ENCODE measurements at places on chromosomes 7 and 10. TPM values are rescaled to one million over a fixed set of nuclear protein-coding genes. Genes with fewer than 3 reads are reported as not detected.

Gene MRC1
- not detected for total RNA-seq

DNA sequence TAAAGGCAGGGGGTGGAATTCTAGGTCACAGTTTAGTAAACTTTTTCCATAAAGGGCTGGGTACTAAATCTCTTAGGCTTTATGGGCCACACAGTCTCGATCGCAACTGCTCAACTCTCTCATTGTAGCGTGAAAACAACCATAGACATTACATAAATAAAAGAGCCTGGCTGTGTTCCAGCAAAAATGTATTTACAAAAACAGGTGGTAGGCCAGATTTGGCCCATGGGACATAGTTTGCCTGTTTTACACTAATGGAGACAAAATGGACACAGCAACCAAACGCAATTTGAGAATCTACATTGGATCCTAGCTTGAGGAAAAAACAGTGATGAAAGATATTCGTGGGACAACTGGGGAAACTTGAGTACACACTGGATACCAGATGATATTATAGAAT lies 23.2 kb upstream of the MALSU1 start:
- no peak for DNase-seq

GRCh38 chr7:24668927-24669635 lies 88.2 kb downstream of the GSDME start:
- DNase-seq: no peak

DNA sequence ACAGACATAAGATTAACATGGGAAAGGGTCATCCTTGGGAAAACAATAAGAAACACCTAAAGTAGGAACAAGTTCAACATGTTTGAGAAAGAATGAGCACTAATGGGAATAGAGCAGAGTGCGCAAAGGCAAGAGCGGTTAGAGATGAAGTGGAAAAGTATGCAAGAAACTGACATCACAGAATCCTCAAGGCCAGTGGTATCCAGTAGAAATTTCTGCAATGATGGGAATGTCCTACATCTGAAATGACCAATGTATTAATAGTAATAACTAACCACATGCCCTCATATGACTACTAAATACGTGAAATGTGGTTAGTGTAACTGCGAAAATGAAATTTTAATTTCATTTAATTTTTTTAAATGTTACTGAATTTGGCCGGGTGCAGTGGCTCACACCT lies 54.8 kb downstream of the TFEC start:
- DNase-seq: no peak

GRCh38 chr7:30971440-30971839 lies 7.7 kb downstream of the GHRHR start:
- no peak for DNase-seq

Gene TMED4
- 81.8 TPM for total RNA-seq

Gene SMARCD3
- total RNA-seq: 2.7 TPM

DNA sequence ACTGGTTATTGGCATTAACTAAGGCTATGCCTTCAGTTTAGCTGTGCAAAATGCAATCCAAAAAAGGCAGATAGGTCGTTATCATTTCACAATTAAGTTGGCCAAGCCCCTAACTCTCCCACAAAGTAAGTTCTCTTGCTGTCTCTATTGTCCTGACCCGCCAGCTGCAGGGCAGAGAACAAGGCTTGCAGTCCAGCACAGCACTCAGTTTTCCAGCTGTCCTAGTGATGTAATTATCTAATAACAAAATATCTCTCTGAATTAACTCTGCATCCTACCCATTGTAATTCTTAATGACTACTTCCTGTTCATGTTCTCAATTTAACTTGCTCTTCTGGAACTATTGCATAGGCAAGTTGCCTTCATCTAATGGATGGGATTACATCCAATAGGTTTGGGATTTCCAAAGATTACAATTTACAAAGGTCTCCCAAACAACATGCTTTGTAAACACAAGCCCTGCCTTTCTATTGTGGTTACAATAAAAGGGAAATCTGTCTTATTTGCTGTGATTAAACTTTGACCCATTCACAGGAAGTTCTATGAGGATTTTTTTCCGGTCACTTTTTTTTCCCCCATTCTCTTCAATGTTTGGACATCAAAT lies 55.2 kb downstream of the CDK6 start:
- DNase-seq: no peak

Gene TMEM196
- total RNA-seq: not detected

- DNase-seq: no peak
Observed at GRCh38 chr7:53070883-53071282, 35.5 kb downstream of the POM121L12 start.

DNA sequence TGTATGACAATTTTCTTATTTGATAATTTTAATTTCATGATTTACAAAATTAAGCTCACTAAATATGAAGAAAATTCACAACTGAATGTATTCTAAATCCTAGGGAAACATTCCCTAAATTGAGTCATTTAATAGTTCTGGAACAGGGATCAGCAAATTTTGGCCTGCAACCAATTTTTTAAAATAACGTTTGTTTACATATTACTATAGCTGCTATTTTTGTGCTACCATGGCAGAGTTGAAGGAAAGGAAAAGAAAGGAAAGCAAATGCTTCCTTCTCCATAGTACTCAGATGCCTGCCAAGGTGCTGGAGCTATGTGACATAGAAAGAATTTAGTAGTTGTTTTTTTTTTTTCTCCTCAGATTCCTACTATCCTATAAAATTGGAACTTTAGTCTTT lies 1307.7 kb upstream of the LRRTM3 start:
- DNase-seq: no peak

DNA sequence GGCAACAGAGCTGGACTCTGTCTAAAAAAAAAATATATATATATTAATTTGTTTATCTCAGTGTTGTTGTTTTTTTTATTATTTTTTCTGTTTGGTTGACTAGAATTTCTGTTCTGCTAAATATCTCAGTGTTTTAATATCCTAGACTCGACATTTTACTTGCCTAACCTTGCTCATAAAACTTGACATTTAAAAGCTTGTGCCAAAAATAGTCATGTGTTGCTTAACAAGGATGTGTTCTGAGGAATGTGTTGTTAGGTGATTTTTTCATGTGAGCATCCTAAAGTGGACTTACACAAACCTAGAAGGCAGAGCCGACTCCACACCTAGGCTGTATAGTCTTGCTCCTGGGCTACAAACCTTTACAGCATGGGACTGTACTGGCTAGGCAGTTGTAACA lies 23.1 kb downstream of the NRBF2 start:
- DNase-seq: no peak

Gene UBN2
- total RNA-seq: 12.0 TPM
